ENCODE measurements at places on chromosomes 5 and 9.

DNA sequence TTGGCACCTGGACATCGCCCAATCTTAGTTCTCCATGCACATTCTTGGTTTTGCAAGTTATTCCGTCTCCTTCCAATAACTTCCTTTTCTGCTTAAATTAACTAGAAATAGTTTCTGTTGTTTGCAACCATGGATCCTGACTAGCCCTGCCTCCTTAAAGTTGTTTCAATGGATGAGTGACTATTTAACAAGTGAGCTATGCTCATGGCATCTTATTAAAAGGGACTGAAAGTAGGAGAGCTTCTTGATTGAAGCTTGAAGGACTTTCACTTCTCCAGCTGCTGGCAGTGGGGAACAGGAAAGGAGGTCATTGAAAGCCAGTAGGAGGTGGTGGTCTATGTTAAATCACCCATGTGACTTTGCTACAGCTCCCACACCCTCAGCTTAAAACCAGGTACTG, 466.8 kb downstream of the ARHGEF28 start:
- DNase-seq, result no peak

- DNase-seq, result no peak
Measured at GRCh38 chr5:76941442-76941841, 11.4 kb upstream of the CRHBP start.

GRCh38 chr5:60843386-60843935, 608 bp downstream of the ELOVL7 start:
- DNase-seq, result no peak

DNA sequence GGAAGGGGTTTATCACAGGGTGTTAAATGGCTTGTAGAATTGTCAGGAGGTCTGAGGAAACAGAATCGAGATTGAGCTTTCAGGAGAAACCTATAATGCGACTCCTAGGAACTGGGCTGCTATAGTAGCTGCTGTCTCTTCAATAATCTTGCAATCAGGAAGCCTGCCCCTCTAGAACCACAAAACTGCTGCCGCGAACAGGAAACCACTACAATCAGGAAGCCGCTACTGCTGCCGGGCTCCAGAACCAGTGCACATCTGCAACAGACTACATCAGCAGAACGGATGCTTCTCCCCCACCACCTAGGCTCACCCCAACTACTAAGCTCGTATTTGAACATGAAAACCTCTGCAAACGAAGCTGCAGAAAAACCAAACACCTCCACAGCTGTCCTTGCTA, 31.6 kb downstream of the TNFSF8 start:
- DNase-seq, result peak; percentile 62

- no peak for DNase-seq
Measured at GRCh38 chr9:111983484-111983908, 86.9 kb downstream of the UGCG start.

- DNase-seq, result no peak
Measured at GRCh38 chr9:134066526-134066912, 1.3 kb downstream of the BRD3 start.

DNA sequence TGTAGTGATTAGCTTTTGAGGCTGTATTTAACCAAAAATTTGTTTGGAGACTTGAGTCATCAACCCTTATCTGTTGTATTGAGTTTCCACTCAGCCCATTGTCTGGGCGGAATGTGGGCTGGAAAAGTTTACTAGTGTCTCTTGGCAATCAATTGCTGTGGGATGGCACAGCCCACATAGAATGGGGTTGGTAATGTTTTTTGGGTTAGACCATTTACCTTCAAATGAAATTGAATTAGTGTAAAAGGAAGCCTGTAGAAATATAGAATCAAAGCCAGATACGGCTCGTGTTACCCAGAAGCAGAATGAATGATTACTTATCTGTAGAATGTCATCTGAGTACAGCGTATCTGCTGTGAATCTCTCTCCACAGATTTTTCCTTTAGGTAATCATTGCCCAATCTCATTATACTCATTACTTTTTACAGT, 142.9 kb downstream of the AOPEP start:
- DNase-seq, result no peak

DNA sequence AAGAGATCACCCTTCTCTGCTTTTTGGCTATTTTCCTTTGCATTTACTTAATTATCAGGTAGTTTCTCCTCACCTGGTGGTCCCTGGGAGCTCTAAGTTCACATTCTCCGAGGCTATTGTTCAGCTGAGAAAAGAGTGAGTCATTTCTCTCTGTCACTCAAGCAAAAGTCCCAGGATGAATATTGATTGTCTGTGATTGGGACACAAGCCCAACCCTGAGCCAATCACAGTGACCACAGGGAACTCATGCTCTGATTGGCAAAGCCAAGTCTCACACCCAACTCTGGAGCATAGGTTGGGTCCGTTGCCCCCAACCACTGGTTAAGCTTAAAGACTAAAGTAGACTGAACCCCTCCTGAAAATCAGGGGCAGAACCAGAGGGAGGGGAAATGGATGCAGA, 27.8 kb upstream of the FAT2 start:
- DNase-seq, result no peak

DNA sequence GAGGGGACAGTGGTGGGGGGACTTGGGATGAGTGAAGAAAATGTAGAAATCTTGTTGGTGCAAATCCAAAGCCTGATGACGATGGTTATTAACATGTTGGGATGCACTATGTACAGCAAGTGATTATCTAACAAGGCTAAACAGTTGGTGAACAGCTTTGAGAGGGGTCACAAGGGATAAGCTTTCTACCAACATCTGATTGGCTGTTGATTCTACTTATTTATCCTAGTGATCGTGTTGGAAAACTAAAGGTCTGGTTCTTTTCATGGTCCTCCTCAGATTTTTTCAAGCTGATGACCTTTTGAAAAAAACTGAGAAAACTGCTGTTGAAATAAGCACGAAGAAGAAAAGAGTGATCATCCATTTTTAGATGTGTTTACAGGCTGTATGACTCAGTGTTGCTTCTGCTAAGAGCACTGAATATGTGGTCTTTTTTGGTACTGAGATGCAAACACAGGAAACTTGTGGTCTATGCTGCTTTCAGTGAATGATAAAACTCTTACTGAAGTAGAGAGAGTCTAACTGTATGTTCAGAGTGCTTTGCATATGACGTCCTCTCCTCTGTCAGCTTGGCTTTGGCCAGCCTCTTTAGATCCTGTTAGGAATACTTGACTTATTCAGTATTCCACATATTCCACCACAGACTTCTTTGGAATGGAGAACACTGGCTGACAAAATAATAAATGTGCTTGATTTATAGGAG, 174.8 kb downstream of the SLF1 start:
- DNase-seq, result no peak

GRCh38 chr9:36140086-36141084, 3.9 kb downstream of the GLIPR2 start:
- no peak for DNase-seq

DNA sequence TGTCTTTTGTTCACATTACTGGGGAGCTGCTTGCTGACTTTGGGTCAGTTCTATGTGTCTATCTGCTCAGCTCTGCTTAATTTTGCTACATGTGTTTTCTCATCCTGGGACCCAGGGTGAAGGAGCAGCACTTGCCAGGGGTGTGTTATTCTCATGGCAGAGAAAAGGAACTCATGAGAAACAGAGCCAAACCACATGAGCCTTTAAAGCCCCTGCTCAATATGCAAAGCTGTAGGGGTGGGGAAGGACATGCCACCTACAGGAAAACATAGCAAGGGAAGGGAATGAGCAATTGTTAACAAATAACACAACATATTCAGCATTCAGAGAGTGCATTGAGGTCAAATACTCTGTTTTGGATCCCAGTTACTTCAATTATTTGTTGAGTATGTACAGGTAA, 290.9 kb downstream of the CDK5RAP2 start:
- DNase-seq, result no peak

- no peak for DNase-seq
Measured at GRCh38 chr9:6076851-6077250, 61.4 kb upstream of the RANBP6 start.

- DNase-seq, result no peak
Measured at GRCh38 chr9:110444911-110445310, 107.2 kb upstream of the TXNDC8 start.

DNA sequence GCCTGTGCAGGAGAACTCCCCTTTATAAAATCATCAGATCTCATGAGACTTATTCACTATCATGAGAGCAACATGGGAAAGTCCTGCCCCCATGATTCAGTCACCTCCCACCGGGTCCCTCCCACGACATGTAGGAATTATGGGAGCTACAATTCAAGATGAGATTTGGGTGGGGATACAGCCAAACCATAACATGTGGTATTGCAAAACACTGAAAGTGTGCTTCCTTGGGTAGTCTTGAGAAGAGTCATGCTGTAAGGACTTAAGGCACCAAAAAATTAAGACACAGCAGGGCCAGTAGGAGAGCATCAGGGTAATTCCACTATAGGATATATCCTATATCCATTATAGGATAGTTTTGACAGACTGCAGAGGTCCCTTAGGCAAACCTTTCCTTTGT, 29.4 kb upstream of the GDNF start:
- no peak for DNase-seq

Data from activated CD4-positive, alpha-beta T cell treated with anti-CD3 and anti-CD28 coated beads, Interleukin-2, amount 50 U/mL, for 4 hours (primary cell).